ENCODE measurements at places on chromosomes 16 and 17. TPM values are rescaled to one million over a fixed set of nuclear protein-coding genes. Genes with fewer than 3 reads are reported as not detected.

MFSD6L gene
- total RNA-seq: 3.8 TPM

SRL gene
- total RNA-seq: 3.3 TPM

ADAP2 gene
- 24.8 TPM for total RNA-seq

PRSS21 gene
- 0.54 TPM for total RNA-seq

MINK1 gene
- 118 TPM for total RNA-seq

BCAR1 gene
- total RNA-seq: 123 TPM

SMIM36 gene
- total RNA-seq: not detected

BICDL2 gene
- 12.1 TPM for total RNA-seq

CACNA1H gene
- total RNA-seq: 20.6 TPM

PLEKHH3 gene
- 21.2 TPM for total RNA-seq

NACA2 gene
- total RNA-seq: not detected

HSF4 gene
- 37.9 TPM for total RNA-seq

TMEM88 gene
- 17.6 TPM for total RNA-seq

CNTNAP4 gene
- total RNA-seq: not detected

GRIN2C gene
- total RNA-seq: 0.31 TPM

PLLP gene
- total RNA-seq: 64.4 TPM

NBR1 gene
- total RNA-seq: 88.9 TPM

TP53TG3 gene
- total RNA-seq: not detected

ELOB gene
- total RNA-seq: 226 TPM

EFCAB3 gene
- total RNA-seq: not detected

ZNF19 gene
- 22.3 TPM for total RNA-seq

ACSM2A gene
- total RNA-seq: 59.3 TPM

KCNH4 gene
- total RNA-seq: 0.35 TPM

DLX4 gene
- 0.44 TPM for total RNA-seq

GLP2R gene
- total RNA-seq: not detected

GRAPL gene
- total RNA-seq: 10.7 TPM

AP2B1 gene
- 242 TPM for total RNA-seq

ZG16B gene
- total RNA-seq: 0.98 TPM

IGF2BP1 gene
- 1.3 TPM for total RNA-seq

AIPL1 gene
- not detected for total RNA-seq

ZFPM1 gene
- 9.2 TPM for total RNA-seq

CD300E gene
- 2.5 TPM for total RNA-seq

NT5C3B gene
- 44.0 TPM for total RNA-seq

SYCE1L gene
- 9.7 TPM for total RNA-seq

HAS3 gene
- total RNA-seq: 2.1 TPM

SDK2 gene
- total RNA-seq: 2.4 TPM
